ENCODE measurements at places on chromosomes 7 and 10. TPM values are rescaled to one million over a fixed set of nuclear protein-coding genes. Genes with fewer than 3 reads are reported as not detected.
A peak's percentile ranks its signal among the peaks of the same experiment; 100 is the strongest.

GRCh38 chr7:158021836-158022235 lies 565.8 kb downstream of the PTPRN2 start:
- DNase-seq, result no peak

DNA sequence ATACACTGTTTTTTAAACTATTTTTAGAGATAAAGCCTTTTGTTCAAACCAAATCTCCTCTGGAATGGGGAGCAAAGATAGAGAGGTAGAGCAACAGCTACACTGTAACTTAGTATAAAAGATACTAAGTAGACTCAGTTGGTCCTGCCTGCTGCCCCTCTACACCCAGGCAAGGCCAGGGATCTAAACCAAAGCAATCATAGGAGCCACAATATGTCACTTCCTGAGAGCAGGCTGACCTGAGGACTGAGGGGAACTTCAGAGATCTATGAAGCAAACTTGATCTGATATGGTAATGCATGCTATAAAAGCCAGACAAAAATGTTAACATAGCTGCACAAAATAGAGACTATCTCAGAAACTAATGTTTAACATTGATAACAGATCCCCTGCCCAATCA lies 7.0 kb upstream of the TRDMT1 start:
- no peak for DNase-seq

DNA sequence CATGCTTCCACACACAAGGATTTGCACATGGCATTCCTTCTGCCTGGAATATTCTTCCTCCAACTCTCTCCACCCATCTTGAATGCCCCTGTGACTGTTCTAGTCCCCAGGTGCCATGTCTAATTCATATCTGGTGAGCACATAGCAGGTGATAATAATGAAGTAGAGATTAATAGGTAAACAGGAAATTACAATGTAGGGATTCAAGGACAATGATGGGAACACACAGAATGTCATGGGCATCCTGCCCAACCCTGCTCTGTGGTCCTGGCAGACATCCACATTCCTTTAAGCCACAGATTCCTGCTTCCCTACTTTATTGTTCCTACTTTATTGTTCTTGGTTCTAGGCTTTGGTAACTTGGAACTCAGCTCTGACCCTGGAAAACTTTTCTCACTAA lies 115.8 kb downstream of the THSD7A start:
- DNase-seq, result no peak

DNA sequence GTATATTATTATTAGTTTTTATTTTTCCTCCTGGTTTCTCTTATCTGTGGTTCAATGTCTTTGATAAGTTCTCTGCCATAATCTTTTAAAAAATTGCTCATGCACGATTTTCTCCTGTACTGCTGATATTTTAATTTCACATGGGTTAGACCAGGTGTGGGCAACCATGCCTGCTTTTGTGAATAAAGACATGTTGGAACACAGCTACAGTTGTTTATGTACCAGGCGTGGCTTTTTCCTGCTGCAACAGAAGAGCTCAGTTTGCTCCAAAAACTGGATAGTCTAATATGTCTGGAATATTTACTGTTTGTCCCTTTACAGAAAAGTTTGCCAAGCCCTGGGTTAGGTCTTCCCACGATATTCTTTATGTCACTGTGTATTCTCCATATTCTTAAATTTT lies 105.2 kb downstream of the VWC2 start:
- DNase-seq, result no peak

GRCh38 chr7:80207501-80207900 lies 72.9 kb downstream of the GNAI1 start:
- DNase-seq, result peak; percentile 35

- no peak for DNase-seq
Observed at GRCh38 chr7:79984210-79984609, 150.4 kb upstream of the GNAI1 start.

GRCh38 chr7:90597563-90598253 lies 1.6 kb downstream of the CDK14 start:
- no peak for DNase-seq

DNA sequence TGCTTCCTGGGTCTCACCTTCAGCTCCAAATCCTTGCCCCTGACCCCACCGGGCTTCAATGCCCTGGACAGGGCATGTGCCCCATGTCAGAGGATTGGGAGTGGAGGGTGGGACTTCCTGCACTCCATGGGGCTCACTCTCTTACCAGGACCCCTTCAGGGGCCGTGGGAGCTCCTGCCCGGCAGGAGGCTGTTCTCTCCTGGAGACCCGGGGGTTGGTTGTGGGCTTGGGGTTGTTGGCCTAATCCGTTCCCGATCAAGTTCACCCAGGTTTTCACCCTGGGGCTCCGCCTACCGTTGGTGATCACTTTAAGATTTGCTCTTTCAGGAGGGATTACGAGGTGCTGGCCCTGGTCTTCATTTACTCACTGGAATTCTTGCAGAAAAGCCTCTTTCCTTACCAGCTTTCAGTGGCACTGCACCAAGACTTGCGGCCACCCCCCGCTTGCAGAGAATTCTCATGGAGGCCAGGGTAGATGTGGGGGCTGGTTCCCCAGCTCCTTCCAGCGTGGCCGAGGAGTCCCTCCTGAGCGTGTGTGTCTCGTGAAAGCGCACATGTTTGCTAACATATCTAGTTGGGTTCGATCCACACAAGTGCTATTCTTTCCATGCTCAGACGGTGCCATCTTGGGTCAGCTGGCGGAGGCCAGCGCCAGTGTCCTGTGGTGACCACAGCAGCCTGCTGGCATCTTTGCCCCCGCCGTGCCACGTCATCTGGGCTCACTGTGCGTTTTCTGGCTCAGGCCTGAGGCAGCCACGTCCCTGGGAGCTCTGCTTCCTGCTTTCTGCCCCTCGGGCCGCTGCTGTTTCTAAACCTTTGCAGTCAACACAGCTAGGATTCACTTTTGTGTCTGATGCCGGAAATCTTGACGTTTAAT lies 15.6 kb downstream of the PWWP2B start:
- DNase-seq, result no peak

- DNase-seq, result peak; percentile 84
Observed at GRCh38 chr10:69696073-69696731, 66.2 kb downstream of the FAM241B start.

GRCh38 chr7:43649755-43650274 lies 66.9 kb downstream of the STK17A start:
- DNase-seq, result no peak

DNA sequence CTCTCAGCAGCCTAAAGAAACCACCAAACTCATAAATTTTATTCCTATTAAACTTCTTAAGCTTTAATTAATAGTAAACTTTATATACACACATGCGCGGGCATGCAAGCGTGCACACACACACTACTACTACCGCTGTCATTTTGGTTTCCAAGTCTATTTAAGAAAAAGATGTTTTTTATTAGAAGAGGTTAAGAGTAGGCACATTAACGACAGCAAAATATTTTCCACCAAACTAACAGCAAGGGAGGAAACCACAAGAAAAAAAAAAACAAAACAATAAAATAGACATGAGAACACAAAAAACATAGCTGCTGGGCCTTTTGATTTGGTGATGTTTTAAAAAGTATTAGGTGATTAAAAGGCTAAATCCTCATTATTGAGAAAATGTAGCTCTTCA lies 28.6 kb downstream of the RTKN2 start:
- peak; percentile 74 for DNase-seq

- DNase-seq, result no peak
Observed at GRCh38 chr7:128892521-128893250, 17.8 kb downstream of the KCP start.

DNA sequence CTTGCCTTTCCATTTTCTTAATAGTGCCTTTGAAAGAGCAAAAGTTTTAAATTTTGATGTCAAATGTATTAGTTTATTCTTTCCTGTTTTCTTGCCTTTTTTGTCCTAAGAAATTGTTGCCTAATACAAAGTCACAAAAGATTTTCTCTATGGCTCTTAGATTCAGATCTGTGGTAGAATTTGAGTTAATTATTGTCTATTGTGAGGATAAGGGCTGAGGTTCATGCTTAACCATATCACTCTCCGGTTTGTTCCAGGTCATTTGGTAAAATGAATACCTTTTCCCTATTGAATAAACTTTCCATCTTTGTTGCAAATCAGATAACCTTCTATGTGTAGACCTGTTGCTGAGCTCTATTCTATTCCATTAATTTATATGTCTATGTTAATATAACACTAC lies 96.0 kb downstream of the NOD1 start:
- DNase-seq, result no peak

GRCh38 chr7:81776161-81776560 lies 6.3 kb upstream of the HGF start:
- DNase-seq, result peak; percentile 48

- DNase-seq, result no peak
Observed at GRCh38 chr10:116753759-116754158, 11.4 kb upstream of the HSPA12A start.

DNA sequence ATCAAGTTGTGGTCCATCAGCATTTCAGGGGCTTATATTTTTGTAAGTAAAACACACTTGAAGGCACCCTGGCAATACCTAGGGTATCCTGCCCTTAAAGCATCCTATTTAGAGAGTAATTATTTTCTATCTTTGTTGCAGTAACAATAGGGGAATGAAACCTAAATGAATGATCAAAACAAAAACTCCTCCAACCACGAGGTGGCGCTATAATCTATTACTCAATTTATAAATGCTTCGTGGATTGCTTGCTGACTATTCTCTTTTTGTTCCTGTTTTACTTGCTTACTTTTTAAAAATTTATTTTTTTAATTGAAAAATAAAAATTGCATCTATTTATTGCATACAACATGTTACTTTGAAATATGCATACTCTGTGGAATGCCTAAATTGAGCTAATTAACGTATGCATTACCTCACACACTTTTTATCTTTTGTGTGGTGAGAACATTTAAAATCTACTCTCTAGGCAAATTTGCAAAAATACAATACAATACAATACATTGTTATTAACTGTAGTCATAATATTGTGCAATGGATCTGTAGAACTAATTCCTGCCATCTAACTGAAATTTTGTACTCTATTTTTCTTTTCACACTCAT lies 147.7 kb upstream of the BMPER start:
- peak; percentile 63 for DNase-seq

DNA sequence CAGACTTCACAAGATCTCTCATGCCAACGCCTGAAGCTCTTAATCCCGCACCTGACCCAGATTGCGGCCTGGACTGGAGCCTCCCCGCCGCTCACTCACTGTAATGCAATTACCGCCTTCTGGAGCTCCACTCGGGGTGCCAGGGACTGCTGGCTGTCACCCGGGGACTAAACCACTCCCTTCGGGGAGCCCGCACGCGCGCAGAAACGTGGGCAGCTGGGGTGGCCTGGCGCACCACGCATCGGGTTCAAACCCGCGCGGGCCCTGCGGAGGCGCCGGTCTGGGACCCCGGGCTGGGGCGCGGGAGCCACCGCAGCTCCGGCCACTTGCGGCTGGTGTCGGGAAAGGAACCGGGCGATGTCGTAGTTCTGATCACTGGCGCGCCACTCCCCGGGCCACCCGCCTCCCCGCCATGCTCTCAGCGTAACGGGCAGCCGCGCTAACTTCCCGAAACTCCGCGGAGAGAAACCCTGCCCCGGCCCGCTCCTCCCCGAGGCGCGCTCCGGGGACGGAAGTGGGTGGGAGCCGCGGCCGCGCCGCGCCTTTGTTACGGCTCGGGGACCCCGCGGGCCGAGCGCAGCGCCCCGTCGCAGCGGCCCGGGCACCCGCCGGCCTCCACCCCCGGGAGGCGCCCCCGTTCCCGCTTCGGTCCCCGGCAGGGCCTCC lies 100.3 kb upstream of the SVIL start:
- DNase-seq, result peak; percentile 44

DNA sequence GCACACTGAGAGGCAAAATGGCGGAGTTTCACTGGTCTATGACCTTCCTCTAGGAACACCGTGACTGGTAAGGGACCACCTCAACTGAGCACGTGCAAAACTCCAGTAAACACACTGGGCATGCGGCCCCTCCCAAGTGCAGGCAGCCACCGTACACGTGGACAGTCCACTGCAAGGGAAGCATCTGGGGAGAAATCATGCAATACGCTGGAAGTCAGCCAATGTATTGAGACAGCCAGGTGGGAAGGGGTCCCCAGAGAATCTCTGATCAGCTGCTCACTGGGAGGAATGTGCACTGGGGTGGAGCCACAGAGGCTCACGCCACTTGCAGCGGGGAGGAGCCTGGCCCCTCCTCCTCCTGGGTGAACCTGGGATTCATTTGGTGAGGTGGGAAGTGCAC lies 49.3 kb downstream of the CFAP46 start:
- DNase-seq, result no peak

DNA sequence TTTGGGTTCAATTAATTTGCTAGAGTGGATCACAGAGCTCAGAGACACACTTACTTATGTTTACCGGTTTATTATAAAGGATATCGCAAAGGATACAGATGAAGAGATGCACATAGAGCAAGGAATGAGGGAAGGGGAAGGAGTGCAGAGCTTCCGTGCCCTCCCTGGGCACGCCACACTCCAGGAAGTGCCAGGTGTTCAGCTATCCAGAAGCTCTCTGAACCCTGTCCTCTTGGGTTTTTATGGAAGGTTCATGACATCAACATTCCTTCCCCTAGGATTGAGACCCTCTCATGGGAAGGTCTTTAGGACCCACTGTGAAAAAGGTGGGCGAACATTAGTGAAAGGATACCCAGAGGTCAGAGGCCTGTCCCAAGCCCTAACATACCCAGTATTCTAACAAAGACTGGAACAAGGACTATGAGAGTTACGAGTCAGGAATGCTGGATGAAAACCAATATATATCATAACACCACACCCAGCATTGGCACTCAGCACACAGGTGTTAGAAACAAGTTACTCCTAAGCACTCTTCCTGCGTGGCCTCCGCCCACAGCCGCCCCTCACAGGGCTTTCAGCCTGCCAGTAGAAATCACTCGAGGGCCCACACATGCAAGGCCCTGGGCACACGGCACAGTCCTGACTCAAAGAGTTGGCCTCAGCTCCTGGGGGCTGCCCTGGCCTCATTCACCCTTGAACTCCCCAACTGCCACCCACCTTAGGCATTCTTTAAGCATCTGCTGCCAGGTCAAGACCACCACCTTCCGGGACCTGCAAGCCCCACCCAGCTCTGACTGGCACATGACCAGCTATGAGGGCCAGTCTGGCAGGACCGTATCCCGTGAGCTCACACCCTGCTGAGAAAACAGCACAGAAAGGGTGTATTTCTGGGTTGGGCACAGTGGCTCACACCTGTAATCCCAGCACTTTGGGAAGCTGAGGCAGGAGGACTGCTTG lies 5.6 kb upstream of the AIFM2 start:
- no peak for DNase-seq

The PAXIP1 gene
- total RNA-seq, result 10.4 TPM

The HYAL4 gene
- 0.64 TPM for total RNA-seq

The VWC2 gene
- total RNA-seq, result not detected

The SLC29A4 gene
- 2.2 TPM for total RNA-seq

The STK31 gene
- not detected for total RNA-seq

The ZYX gene
- total RNA-seq, result 71.7 TPM

The ZNF316 gene
- 13.2 TPM for total RNA-seq

Measured in fibroblast of villous mesenchyme (primary cell).